ENCODE measurements at places on chromosomes 16 and 17.

DNA sequence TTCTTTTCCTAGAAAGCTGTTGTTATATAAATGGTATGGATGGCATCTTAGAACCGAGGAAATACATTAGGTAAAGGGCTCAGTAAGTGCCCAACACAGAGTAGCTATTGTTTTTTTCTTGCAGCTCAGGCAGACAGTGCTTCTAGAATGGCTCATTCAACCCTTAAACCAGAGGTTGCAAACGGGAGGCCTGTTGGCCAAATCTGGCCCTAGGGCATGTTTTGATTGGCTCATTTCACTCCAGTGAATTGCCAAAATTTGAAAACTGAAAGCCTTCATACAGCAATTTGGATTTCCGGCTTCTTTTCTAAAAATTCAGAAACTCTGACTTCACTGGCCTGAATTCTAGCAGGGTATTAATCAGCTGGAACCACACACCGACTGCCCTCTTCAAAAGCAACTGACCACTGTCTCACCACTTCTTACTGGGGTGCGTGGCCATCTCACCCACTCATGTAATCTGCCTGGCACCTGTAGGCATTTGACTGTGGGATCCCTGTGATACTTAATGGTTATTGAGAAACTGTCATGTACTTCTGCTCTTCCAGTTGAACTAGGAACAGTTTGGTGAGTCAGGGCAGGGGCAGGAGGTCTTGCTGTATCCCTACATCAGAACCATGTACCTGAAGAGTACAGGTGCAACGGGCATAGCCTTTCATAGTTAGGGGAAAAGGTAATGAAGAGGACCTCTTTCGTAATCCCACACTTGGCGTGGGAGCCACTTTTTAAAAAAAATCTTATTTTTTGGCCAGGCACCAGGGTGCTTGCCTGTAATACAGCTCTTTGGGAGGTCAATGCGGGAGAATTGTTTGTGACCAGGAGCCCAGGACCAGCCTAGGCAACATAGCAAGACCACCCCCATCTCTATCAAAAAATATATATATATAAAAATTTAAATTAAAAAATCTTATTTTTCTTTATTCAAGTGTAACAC is 53.6 kb upstream of the SCNN1B start:
- no peak overlapping the region for H3K27ac ChIP-seq
- no peak for DNase-seq

GRCh38 chr17:12856416-12856815 is 67.1 kb downstream of the ARHGAP44 start:
- H3K4me1 ChIP-seq = no peaks in the 10 kb centered on the region
- H3K27me3 ChIP-seq = no peaks in the 10 kb centered on the region
- H3K36me3 ChIP-seq = no peaks in the 10 kb centered on the region
- no peak for DNase-seq

- H3K36me3 ChIP-seq = no peaks in the 10 kb centered on the region
- H3K4me1 ChIP-seq = no peaks in the 10 kb centered on the region
- H3K4me3 ChIP-seq = no peak within 1 kb of the TSS
- H3K27me3 ChIP-seq = no peaks in the 10 kb centered on the region
Measured at GRCh38 chr16:57358527-57359095, at the start of gene CCL22. Gene CCL22 (plus strand): TSS chr16:57358783. CDS start chr16:57358817, 34 bp downstream.

DNA sequence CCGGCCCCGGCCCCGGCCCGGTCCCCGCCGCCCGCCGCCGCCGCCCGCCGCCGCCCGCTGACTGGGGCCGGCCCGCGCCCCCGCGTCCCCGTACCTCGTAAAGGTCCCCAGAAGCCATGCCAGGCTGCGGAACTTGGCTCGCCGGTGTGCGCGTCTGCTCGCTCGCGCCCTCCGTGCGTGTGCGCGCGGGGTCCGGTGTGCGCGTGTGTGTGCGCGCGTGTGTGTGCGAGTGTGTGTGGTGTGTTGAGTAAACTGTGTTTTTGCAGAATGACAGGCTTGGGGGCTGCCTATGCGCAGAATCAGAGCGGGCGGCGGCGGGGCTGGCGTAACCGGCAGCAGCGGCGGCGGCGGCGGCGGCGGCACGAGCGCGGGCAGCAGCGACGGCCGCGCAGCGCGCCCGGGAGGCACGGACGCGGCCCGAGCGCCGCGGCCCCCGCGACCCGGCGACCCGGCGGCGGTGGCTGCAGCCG is 307 bp downstream of the CDYL2 start:
- H3K27me3 ChIP-seq = peaks cover 7% of the 10 kb centered on the region
- H3K4me1 ChIP-seq = no peaks in the 10 kb centered on the region
- peak overlapping the region; percentile 24 for H3K4me3 ChIP-seq
- H3K27ac ChIP-seq = no peak overlapping the region
- peak; percentile 37 for DNase-seq

- H3K27me3 ChIP-seq = no peaks in the 10 kb centered on the region
- no peaks in the 10 kb centered on the region for H3K36me3 ChIP-seq
- no peak overlapping the region for H3K4me3 ChIP-seq
- H3K27ac ChIP-seq = no peak overlapping the region
- peaks cover 2% of the 10 kb centered on the region for H3K4me1 ChIP-seq
- no peak for DNase-seq
Measured at GRCh38 chr16:11794996-11795886, 1.8 kb downstream of the ZC3H7A start.

DNA sequence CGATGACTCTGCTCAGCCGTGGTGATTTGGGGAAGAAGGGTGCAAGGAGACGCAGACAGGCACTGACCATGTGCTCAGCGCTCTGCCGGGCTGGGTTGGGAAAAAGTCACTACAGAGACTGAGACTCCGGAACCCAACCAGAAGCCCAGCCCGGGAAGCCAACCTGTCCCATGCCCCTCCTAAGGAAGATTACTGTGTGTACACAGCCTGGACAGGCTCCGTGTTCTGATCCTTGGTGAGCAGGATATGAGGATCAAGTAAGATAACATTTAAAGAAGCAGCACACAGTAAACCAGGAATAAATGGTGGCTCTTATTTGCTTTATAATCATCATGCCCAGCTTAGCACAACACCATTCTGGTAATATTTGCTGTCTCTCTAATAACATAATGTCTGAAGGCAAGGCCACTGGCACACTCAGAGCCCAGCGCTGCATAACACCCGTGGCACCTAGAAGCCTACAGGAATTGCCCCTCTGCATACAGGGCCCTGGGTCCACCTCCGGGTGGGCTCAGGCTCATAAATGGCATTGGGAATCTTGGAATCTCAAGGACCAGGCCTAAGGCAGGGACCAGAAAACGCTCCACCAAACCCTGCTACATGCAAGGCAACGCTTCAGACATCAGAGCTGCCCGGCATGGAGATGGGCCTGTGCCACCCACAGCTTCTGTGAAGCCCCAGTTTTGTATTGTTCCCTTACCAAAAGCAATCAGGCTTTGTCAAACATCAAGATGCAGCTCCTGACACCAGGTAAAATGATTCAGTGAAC is 113.5 kb downstream of the DYNLRB2 start:
- DNase-seq = no peak
- no peaks in the 10 kb centered on the region for H3K36me3 ChIP-seq
- no peaks in the 10 kb centered on the region for H3K27me3 ChIP-seq
- H3K4me1 ChIP-seq = no peaks in the 10 kb centered on the region
- H3K4me3 ChIP-seq = no peak overlapping the region

GRCh38 chr17:63774141-63774968 is at the start of gene DDX42:
Gene DDX42 (plus strand): TSS chr17:63774170. CDS start chr17:63787050, 12,880 bp downstream.
- DNase-seq = peak; percentile 72
- H3K27ac ChIP-seq = peak within 1 kb of the TSS; percentile 95
- no peaks in the 10 kb centered on the region for H3K27me3 ChIP-seq
- peak within 1 kb of the TSS; percentile 94 for H3K4me3 ChIP-seq
- H3K4me1 ChIP-seq = peaks cover 2% of the 10 kb centered on the region
- peaks cover 2% of the 10 kb centered on the region for H3K36me3 ChIP-seq

GRCh38 chr17:82923366-82924113 is 83.7 kb upstream of the ZNF750 start:
- no peaks in the 10 kb centered on the region for H3K27me3 ChIP-seq
- no peak for DNase-seq
- no peaks in the 10 kb centered on the region for H3K4me1 ChIP-seq
- no peak overlapping the region for H3K27ac ChIP-seq

DNA sequence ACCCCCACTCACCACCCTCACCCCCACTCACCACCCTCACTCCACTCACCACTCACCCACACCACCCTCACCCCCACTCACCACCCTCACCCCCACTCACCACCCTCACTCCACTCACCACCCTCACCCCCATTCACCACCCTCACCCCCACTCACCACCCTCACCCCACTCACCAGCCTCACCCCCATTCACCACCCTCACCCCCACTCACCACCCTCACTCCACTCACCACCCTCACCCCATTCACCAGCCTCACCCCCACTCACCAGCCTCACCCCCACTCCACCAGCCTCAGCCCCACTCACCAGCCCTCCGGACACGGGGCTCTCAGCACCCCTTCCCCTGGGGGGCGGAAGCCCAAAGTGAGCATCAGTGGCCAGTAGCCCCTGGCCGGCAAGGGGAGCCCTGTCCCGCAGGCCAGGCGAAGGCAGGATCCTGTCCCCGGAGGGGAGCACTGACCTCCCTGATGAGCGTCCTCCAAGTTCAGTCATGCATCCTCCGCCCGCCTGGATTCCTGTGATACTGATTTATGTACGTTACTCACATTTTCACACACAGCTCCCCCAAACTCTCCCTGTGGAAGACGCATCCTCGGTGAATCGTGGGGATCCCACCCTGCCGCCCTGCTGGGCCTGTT is 18.0 kb upstream of the C1QTNF8 start:
- H3K4me3 ChIP-seq = no peak overlapping the region
- H3K36me3 ChIP-seq = no peaks in the 10 kb centered on the region
- no peaks in the 10 kb centered on the region for H3K27me3 ChIP-seq
- no peaks in the 10 kb centered on the region for H3K4me1 ChIP-seq

DNA sequence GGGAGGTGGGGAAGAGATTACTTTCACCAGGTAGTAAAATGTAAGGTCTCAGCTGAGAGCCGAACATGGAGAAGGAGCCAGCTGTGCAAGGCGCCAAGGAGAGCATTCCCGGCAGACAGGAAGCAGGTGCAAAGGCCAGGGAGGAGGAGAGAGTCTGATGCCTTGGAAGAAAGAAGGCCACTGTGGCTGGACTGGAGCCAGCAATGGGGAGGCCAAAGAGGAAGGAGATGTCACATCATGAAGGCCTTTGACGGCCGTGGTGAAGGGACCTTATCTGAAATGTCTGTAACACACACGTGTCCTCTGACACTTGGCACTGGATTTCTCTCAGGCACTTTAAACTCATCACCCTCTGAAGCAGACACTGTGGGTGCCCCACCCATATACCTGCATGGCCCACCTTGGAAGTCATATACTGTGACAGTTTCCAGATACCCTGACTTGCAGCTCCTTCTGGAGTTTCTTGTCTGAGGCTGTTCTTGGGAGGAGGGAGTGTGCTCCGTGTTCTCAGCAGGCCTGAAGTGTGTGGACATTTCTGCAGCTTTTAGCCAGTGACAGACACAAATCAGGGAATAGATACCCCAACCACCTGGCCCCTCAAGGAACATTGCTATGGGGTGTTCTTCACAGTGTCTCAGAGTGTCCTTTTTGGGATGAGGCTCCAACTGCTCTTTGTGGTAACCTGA is 1.9 kb upstream of the SLC5A2 start:
- no peak overlapping the region for H3K4me3 ChIP-seq
- no peaks in the 10 kb centered on the region for H3K27me3 ChIP-seq
- DNase-seq = no peak
- no peak overlapping the region for H3K27ac ChIP-seq
- H3K4me1 ChIP-seq = no peaks in the 10 kb centered on the region
- no peaks in the 10 kb centered on the region for H3K36me3 ChIP-seq

GRCh38 chr17:41918314-41919164 is at the start of gene ACLY:
Gene ACLY (minus strand): TSS chr17:41918951. CDS start chr17:41913873, 5,078 bp downstream.
- H3K4me3 ChIP-seq = peak within 1 kb of the TSS; percentile 91
- peak within 1 kb of the TSS; percentile 97 for H3K27ac ChIP-seq

- H3K27me3 ChIP-seq = no peaks in the 10 kb centered on the region
- no peak for DNase-seq
- H3K4me3 ChIP-seq = no peak overlapping the region
Measured at GRCh38 chr16:85033171-85033570, 5.6 kb downstream of the KIAA0513 start.

DNA sequence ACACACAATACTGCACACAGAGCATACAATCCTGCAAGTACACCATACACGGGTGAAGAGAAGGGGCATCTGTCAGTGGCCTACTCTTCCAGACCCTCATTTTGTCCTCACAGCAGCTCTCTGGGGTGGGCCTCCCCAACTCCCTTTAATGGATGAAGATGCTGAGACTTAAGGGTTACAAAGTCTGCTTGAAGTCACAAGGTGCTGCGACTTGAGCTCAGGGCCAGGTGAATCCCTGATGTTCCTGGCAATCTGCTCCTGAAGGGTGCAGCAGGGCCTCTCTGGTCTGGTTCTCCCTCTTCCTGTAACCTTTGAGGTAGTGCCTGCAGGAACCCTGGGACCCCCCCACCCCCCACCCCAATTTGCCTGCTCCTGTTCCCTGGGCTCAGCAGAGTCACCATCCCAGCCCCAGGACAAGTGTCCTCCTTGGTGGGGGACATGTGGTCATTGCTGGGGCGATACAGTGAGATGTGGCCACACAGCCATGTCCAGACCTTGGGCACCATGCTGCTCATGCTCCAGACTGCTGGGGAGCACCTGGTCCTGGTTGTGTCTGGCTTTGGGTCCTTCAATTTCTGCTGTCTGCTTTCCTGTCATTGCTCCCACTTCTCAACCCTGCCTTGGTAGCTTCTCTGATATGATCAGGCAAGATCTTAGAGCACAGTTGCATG is 107.5 kb downstream of the METRNL start:
- no peak overlapping the region for H3K4me3 ChIP-seq
- DNase-seq = no peak
- H3K4me1 ChIP-seq = no peaks in the 10 kb centered on the region
- no peaks in the 10 kb centered on the region for H3K36me3 ChIP-seq

DNA sequence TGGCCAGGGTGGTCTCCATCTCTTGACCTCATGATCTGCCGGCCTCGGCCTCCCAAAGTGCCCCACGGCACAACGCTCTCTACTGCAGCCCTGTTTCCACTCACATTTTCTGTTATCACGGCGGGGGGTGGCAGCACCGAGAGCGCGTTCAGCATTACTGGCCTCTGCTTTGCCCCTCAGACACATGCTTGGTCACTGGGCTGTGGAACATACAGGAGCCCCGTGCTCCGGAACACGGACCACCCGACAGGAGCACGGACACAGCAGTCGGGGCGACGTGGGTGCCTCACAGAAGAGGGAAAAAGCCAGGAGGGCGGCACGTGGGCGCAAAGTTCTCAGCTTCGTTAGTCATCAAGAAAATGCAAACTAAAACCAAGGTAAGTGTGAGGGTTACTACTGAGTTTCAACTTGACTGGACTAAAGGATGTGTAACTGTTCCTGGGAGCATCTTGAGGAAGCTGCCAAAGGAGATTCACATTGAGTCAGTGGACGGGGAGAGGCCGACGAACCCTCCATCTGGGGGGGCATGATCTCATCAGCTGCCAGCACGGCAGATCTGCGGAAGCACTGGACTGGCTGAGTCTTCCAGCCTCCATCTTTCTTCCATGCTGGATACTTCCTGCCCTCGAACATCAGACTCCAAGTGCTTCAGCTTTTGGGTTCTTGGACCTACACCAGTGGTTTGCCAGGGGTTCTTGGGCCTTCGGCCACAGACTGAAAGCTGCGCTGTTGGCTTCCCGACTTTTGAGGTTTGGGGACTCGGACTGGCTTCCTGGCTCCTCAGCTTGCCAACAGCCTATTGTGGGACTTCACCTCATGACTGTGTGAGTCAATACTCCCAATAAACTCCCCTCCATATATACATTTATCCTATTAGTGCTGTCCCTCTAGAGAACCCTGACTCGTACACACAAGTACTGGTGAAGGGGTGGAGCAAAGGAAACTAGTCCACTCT is 106.8 kb downstream of the ZNF778 start:
- no peak for DNase-seq
- no peaks in the 10 kb centered on the region for H3K36me3 ChIP-seq
- H3K27ac ChIP-seq = no peak overlapping the region
- H3K27me3 ChIP-seq = no peaks in the 10 kb centered on the region

Data from mesendoderm (in vitro differentiated cells).